MG63 (cell line): ENCODE measurements at places on chromosomes 1 and 21. TPM values are rescaled to one million over a fixed set of nuclear protein-coding genes. Genes with fewer than 3 reads are reported as not detected.

Gene CYB5RL
- 4.7 and 6.3 TPM in 2 replicates for total RNA-seq

Gene GBP4
- total RNA-seq, result 0.07 and 1.1 TPM in 2 replicates

Gene OR2T11
- total RNA-seq, result not detected in 2 replicates

DNA sequence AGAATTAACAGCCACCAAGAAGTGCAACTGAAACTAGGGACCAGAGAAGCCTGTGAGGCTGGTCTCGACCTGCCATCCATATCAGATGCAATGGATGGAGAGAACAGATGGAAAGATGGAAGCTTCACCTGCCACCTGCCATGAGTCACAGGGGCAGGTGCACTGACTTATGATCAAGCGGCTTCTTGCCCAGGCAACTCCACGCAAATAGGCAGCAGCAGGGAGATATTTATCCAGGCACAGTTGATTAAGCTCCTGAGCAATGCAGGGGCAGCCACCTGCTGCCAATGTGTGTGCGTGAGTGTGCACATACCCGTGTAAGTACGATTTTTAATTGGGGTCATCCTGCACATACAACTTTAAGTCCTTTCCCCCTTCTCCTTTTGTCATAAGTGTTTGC lies 174.2 kb downstream of the PTPRU start:
- no peak for DNase-seq

- no peak for DNase-seq
These were observed 24.9 kb downstream of the IQGAP3 start for GRCh38 chr1:156547434-156547833.

DNA sequence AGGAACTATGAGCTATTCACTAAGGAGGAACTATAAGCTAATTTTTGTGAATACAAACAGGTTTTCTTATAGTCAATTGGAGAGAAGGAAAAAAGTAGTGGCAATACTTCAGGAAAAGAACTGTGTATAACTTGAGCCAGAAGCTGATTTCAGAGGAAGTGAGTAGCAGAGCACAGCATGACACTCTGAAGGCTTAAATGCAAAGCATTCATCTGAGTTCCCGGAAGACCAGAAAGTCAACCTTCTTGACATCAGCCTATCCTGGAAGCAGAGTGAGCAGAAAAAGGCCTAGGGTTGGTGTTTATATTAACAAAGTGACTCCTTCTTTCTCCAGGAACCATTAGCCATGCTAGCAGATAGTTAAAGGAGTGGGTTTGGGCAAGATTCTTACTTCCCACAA lies 545.2 kb downstream of the MRPL39 start:
- DNase-seq, result no peak

DNA sequence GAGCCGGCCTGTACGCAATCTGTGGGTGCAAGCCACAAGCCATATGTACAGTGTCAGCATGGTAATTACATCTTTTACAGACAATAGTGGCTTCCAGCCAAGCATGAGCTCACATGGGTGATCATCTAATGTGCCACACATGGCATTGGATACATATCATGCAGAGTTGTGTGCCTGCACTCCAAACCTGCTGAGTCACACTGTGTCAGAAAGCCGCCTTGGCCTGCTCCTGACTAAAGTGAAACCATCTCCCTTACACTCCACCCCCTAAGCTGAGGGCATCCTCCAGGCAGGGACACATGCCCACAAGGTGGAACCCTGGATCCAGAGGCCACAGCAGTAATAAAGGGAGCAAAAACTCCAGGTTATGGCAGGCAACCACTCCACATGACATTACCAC lies 72.5 kb downstream of the KCNT2 start:
- peak; percentile 73 for DNase-seq

DNA sequence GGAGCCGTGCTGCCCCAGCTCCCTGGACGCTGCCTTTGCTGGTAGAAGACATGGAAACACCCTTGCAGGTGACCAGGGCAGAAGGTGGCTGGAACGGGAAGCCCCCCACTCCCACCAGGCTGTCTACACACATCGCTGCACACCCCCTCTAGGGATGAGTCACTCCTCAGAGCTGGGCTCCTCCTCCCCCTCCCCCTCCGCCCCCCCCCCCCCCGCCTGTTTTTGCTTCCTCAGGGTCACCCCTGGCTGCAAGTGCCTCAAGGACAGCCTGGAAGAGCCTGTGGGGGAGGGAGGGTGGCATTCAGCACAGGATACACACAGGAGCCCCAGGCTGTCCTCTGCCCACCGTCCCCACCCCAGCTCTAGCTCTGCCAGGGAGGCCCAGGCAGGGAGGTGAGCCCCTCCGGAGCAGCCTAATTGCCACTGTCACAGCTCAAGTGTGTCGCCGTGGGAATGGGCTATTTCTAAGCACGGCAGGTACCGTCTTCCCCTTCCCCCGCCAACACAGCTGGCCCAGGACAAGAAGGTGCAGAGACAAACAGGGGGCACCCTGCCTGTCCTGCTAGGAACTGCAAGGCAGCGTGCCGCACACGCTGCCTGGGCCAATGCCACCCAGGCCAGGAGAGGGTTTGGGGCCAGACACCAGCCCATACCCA lies 2.5 kb downstream of the FNDC10 start:
- DNase-seq, result no peak

DNA sequence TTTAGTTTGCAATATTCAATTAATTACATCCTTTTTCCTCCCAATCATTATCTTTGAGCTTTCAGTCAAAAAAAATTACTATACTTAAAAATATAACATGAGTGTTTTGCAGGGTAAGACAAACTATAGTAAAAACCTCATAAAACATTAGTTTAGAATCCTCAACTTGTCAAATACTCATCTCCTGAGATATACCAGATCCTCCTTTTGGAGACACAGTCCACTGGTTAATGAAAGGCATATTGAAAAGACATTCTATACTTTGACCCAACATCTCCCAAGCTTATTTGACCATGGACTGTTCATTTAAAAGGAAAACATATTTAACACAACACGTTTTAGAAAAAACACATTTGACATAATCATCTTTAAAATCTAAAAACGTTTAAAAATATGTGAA lies 52.8 kb downstream of the NRIP1 start:
- DNase-seq, result no peak

DNA sequence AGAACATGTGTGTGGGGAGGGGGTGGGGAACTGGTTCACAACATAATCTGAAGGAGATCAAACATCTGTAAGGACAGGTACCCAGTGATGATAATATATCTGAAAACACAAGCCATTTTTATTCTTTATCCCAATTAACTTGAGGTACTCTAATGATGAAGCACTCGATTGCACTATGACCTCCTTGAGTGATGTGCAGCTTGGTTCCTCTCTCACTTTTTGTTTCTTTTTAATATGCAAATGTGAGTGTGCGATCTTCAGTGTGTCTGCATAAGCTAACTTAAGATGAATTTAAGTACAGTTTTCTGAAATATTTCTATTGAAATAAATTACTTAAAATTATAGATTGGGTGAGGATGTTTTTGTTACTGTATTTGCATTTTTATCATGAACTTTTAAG lies 50.6 kb upstream of the ANGPTL1 start:
- DNase-seq, result no peak

- peak; percentile 35 for DNase-seq
These were observed 78.7 kb upstream of the ZNF281 start for GRCh38 chr1:200488375-200489165.

DNA sequence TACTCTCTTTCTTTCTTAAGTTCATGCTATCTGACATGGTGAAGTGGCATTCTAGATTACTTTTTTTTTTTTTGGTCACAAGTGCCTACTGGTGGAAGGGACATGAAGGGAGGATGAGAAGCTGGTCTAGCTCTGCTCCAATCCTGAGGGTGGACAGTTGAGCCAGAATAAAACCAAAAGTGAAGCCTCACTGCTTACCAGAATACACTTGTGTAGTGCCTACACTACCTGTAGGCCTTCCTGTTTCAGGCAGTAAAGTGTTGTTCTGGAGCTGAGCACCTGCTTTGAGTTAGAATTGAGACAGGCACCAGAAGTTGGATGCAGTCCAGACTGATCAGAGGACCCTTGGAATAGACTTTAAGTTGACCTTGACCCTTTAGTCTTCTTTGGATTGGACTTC lies 40.4 kb upstream of the APOBEC4 start:
- DNase-seq, result no peak
